ENCODE measurements at places on chromosomes 3 and 15.

- DNase-seq: no peak
Measured at GRCh38 chr3:153036846-153037245, 125.2 kb upstream of the RAP2B start.

GRCh38 chr3:72692990-72693389, 155.3 kb downstream of the SHQ1 start:
- DNase-seq: no peak

DNA sequence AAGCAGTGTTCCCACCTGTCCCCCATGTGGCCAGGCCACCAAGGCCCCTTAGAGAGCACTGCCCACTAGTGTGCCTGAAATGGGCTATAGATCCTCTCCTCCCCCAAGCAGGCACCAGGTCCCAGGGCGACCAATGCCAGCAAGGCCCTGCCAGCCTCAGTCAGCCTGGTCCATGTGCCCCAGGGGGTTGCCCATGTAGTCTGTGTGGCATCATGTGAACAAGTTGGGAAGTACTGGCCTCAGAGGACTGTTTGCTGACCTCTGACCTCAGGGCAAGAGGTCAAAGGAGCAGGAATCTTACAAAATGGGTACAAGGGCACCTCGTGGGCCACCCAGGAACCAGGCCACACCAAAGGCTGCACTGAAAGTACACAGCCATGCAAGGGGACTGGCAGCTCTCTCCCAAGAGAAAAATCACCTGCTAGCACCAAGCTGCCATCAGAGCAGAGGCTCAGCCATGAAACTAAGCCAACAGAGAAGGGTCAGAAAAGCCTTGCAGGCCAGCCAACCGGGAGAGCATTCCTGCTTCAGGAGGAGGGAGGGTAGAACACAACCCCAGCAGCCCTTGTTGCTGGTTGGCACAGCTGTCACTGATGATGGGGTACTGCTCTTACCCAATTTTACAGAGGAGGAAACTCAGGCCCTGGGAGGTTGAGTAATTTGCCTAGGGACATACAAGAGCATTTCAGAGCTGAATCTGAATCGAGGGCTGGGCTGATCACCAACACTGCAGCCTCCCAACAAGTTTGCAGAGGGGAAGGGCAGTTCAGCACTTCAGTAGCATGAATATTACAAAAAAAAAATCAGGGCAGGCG, 5.2 kb upstream of the FURIN start:
- peak; percentile 47 for DNase-seq

GRCh38 chr3:123586131-123586530, 1.3 kb upstream of the HACD2 start:
- DNase-seq: no peak

DNA sequence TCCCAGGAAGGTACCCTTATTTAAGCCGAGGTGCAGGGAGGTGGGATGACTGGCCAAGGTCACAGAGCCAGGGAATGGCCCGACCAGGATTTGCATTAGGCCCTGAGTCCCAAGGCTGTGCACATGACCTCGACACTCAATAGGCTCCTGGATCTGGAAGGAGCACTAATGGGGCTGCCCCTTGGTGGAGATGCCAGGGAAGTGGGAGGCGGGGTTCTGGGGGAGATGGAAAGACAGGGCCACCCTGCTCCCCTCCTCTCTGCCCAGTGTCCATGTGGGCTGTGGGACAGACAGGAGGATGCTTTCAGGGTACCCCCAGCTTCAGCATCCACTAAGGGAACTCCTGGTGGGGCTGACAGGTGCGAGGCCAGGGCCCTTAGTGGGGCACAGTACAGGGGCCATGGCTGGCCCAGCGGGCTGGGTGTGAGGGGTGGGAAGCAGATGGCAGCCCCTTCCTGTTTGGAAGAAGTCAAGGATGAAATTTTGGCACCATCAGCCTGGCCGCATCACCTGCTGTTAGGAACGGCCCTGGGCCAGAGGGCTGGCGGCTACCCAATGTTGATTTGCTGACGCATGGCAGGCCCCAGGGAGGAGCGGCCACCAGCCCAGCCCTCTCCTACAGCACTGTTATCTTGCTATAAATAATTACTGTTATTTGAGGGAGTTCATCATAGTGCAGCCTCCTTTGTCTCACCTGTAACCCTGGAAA, 37.3 kb downstream of the ATP2B2 start:
- DNase-seq: no peak
